ENCODE measurements at places on chromosomes 11 and 22. TPM values are rescaled to one million over a fixed set of nuclear protein-coding genes. Genes with fewer than 3 reads are reported as not detected.
A peak's percentile ranks its signal among the peaks of the same experiment; 100 is the strongest.

DNA sequence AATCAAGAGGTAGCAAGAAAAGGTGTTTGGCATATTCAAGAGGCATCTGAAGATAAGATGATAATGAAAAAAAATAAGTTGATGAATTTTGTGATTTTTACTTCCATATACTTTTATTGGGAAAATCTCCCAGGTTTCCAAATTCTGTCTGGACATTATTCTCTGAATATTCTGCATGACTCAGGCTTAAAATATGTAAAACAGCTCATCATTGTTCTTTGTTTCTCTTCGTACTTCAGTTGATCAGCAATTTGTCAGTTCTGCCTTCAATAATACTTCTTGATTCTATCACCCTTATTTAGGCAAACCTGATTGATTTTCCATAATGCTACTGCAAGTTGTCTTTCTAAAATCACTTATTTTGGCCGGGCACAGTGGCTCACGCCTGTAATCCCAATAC, 30.2 kb downstream of the GTF2H1 start:
- no peak overlapping the region for H3K27ac ChIP-seq
- no peak overlapping the region for H3K4me3 ChIP-seq
- no peak for DNase-seq
- H3K4me1 ChIP-seq, result no peaks in the 10 kb centered on the region

- peaks cover 53% of the 10 kb centered on the region for H3K27me3 ChIP-seq
- H3K36me3 ChIP-seq, result no peaks in the 10 kb centered on the region
- H3K4me1 ChIP-seq, result no peaks in the 10 kb centered on the region
- no peak overlapping the region for H3K4me3 ChIP-seq
- no peak for DNase-seq
- no peak overlapping the region for H3K27ac ChIP-seq
Observed at GRCh38 chr22:48821346-48821690, 1006.4 kb downstream of the BRD1 start.

The CALCB gene
- total RNA-seq, result 0.10 TPM

DNA sequence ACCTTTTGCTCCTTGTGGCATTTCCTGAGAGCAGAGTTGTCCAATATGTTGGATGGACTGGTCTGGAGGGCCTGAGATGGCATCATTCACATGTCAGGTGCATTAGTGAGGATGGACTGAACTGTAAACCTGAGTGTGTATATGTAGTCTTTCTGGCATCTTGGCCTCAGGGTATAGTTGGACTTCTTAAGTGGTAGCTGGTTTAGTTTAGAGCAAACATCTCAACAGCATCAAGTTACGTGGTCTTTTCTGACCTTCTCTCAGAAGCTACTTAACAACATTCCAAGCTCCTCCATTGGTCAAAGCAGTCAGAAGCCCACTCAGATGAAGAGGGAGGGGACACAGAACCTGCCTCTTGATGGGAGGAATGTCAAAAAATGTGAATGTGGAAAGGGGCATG, 829.9 kb downstream of the METTL15 start:
- no peak for DNase-seq
- H3K4me1 ChIP-seq, result no peaks in the 10 kb centered on the region
- H3K4me3 ChIP-seq, result no peak overlapping the region
- H3K27me3 ChIP-seq, result no peaks in the 10 kb centered on the region
- no peak overlapping the region for H3K27ac ChIP-seq

The FADS3 gene
- total RNA-seq, result 78.7 TPM

DNA sequence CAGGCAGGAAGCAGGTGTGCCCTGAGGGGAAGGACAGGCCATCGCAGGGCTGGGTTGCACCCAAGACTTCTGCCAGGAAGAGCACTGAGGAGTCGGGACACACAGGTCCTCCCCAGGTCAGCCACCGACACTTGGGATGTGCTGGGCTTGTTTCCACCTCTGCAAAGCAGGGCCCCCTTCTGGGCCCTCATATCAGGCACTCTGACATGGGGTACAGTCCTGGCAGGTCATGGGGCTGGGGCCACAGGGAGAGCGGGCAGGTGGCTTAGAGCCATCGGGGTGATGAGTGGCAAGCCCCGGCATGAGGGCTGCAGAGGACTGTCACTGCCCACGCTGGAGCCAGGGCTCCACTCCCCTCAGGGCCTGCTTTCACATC, 7.9 kb upstream of the ADORA2A start:
- no peak overlapping the region for H3K27ac ChIP-seq
- no peak for DNase-seq
- no peak overlapping the region for H3K4me3 ChIP-seq
- peaks cover 19% of the 10 kb centered on the region for H3K4me1 ChIP-seq

The TRIM51 gene
- total RNA-seq, result not detected

The TBX10 gene
- total RNA-seq, result not detected

DNA sequence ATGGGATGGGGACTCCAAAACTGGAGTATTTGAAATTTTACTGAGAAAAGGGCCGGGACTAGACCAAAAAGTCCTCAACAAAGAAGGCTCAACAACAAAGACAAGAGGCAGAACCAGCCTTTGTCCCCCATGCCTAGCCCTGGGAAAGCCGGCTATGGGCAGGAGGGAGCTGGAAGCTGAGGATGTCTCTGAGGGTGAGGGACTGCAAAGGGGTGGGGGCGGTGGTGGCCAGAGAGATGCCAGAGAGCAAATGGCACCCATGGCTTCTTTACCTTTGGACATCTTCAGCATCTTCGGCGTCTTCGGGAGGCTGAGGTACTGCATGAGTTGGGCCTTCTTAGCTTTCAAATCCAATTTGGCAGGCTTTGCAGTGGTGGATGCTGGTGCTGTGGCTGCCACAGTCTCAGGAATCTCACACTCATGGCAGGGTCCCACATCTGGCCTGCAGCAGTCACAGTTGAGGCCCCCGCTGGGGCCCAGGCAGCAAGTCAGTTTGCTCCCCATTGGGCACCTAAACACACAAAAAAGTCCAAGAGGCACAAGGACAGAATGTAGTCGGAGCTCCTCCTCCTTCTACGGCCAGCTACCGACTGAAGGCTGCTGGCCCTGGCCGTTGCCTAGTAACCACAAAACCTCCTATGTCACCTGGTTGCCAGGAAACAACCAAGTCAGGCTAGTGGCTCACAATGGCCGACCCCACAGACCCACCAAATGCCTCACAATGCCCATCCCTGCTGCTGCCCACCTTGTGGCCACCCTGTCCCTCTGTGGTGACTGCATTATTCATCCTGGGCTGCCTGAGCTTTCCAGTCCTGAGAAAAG, at the start of gene C22orf42:
C22orf42 (minus strand) TSS at position 592 of the 822 bp plus-strand sequence; CDS start at position 504, 88 bp downstream.
- no peaks in the 10 kb centered on the region for H3K27me3 ChIP-seq
- H3K27ac ChIP-seq, result no peak within 1 kb of the TSS
- H3K4me1 ChIP-seq, result no peaks in the 10 kb centered on the region
- H3K36me3 ChIP-seq, result no peaks in the 10 kb centered on the region
- no peak for DNase-seq

The POU2AF2 gene
- not detected for total RNA-seq

- H3K4me3 ChIP-seq, result no peak overlapping the region
- H3K4me1 ChIP-seq, result no peaks in the 10 kb centered on the region
- no peaks in the 10 kb centered on the region for H3K36me3 ChIP-seq
- no peaks in the 10 kb centered on the region for H3K27me3 ChIP-seq
Observed at GRCh38 chr22:47059701-47060161, 297.3 kb downstream of the TBC1D22A start.

DNA sequence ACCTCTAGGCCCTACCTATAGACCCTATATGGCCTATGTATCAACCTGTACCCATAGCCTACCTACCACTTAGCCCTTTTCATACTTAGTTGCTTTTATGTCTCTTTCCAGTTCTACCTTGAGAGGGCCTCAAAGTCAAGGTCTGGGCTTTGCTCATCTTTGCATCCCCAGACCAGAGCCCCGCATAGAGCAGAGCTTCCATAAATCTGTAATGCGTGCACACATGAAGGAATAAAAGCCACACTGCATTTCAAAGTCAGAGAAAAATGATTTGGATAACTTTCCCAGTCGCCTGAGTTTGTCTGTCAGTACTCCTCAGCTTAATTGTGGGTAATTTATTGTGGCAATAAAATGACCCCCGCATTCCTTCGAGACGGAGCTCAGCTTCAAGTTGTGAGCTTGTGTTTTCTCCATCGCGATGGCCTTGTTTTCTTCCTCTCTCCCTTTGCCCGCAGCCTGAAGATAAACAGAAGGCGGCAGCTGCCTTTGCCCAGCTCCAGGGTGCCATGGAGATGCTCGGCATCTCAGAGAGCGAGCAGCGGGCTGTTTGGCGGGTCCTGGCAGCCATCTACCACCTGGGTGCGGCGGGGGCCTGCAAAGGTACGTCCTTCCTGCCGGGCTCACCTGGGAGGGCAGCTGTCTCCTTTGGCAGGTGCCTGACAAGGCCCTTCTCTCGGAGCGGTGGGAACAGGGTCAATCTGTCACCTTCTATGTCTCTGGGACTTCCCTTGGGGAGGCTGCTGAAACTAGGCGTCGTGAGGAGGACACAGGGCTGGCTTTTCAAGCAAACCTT, 55.7 kb downstream of the MYO18B start:
- no peak overlapping the region for H3K4me3 ChIP-seq
- H3K4me1 ChIP-seq, result no peaks in the 10 kb centered on the region
- no peak overlapping the region for H3K27ac ChIP-seq
- no peaks in the 10 kb centered on the region for H3K27me3 ChIP-seq
- DNase-seq, result no peak

GRCh38 chr11:62922653-62923431, 1.7 kb upstream of the CHRM1 start:
- no peak overlapping the region for H3K4me3 ChIP-seq
- H3K27ac ChIP-seq, result no peak overlapping the region
- no peaks in the 10 kb centered on the region for H3K27me3 ChIP-seq
- H3K36me3 ChIP-seq, result no peaks in the 10 kb centered on the region

GRCh38 chr22:49760630-49761571, 66.8 kb downstream of the BRD1 start:
- H3K4me1 ChIP-seq, result no peaks in the 10 kb centered on the region
- no peak for DNase-seq
- H3K4me3 ChIP-seq, result no peak overlapping the region

- H3K36me3 ChIP-seq, result peaks cover 3% of the 10 kb centered on the region
- H3K4me3 ChIP-seq, result no peak overlapping the region
- no peaks in the 10 kb centered on the region for H3K27me3 ChIP-seq
- DNase-seq, result no peak
Observed at GRCh38 chr11:125600663-125601062, 8.0 kb downstream of the STT3A start.

GRCh38 chr11:33052231-33052630, 12.9 kb downstream of the TCP11L1 start:
- peak overlapping the region; percentile 0 for H3K27ac ChIP-seq
- H3K4me3 ChIP-seq, result no peak overlapping the region
- DNase-seq, result no peak
- no peaks in the 10 kb centered on the region for H3K36me3 ChIP-seq

DNA sequence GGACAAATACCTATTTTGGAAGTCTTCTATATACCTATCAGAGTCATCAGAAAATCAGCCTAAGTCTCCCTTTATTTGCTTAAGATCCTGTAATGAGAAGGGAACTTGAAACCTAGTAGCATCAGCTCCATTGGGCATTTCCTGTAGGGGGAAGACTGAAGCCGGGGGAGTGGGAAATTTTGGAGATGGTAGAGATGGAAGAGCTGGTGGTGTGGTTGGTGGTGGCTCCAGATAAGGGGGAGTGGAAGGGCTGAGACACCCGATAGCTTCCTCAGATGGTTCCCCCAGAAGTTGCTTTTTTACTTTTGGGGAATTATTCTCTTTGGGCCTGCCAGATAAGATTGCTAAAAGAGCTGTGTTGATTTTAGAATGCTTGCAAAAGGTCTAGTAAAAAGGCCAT, 16.4 kb upstream of the EI24 start:
- no peak overlapping the region for H3K4me3 ChIP-seq
- no peaks in the 10 kb centered on the region for H3K4me1 ChIP-seq
- no peaks in the 10 kb centered on the region for H3K27me3 ChIP-seq
- H3K36me3 ChIP-seq, result no peaks in the 10 kb centered on the region
- no peak for DNase-seq

The KCNJ1 gene
- 0.13 TPM for total RNA-seq

DNA sequence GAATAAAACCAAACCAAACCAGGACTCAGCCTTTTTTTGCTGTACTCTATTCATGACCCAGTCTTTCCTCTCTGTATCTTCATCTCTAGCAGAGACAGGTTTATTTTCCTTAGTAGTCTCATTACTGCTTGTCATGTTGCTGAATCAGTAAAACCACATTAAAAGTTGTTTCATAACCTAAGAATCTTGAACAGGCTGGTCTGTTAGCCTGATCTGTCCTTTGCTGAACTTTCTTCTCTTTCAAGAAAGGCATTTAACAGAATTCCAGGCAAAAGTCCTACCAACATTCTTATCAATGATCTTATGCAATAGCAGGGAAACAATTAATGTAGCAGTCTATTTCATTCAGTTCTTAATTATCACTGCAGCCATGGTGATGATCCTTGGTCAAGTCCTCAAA, 197.7 kb downstream of the CASP12 start:
- H3K27me3 ChIP-seq, result no peaks in the 10 kb centered on the region
- no peak overlapping the region for H3K4me3 ChIP-seq
- no peak overlapping the region for H3K27ac ChIP-seq
- no peak for DNase-seq
- no peaks in the 10 kb centered on the region for H3K36me3 ChIP-seq
- H3K4me1 ChIP-seq, result peaks cover 27% of the 10 kb centered on the region

- no peaks in the 10 kb centered on the region for H3K36me3 ChIP-seq
- H3K4me1 ChIP-seq, result peaks cover 75% of the 10 kb centered on the region
- no peaks in the 10 kb centered on the region for H3K27me3 ChIP-seq
- peak overlapping the region; percentile 98 for H3K27ac ChIP-seq
- DNase-seq, result no peak
Observed at GRCh38 chr22:37746366-37747079, 49.7 kb downstream of the TRIOBP start.
